HL-60 (cell line): ENCODE measurements at places on chromosomes 16 and 17.

DNA sequence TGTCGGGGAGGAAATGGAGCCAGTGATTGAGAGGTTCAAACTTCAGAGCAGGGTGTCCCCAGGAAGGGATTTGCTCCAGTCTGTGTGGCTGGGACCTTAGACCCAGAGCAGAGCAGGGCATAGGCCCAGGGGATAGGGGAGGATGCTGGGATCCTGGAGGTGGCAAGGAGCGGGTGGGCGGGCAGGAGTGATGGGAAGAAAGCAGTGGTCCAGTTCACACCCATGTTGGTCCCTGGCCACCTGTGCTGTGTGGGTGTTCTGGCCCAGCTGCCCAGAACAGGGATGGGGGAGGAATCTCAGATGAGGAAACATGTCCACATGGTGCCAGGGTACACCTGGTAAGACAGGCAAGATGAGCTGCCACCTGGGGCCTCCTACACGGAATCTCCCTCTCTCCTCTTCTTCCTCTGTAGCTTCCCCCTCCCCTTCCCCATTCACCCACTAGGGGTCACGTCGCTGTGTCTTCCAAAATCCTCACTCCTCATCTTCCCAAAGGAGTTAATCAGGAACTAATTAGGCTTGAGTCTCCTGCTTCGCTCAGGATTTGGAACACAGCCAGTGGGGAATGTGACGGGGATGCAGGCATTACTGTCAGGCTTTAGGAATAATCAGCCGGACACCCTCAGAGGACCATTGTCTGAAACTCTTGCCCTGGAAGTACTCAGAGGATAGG lies 2.3 kb downstream of the BEAN1 start:
- no peak for DNase-seq

DNA sequence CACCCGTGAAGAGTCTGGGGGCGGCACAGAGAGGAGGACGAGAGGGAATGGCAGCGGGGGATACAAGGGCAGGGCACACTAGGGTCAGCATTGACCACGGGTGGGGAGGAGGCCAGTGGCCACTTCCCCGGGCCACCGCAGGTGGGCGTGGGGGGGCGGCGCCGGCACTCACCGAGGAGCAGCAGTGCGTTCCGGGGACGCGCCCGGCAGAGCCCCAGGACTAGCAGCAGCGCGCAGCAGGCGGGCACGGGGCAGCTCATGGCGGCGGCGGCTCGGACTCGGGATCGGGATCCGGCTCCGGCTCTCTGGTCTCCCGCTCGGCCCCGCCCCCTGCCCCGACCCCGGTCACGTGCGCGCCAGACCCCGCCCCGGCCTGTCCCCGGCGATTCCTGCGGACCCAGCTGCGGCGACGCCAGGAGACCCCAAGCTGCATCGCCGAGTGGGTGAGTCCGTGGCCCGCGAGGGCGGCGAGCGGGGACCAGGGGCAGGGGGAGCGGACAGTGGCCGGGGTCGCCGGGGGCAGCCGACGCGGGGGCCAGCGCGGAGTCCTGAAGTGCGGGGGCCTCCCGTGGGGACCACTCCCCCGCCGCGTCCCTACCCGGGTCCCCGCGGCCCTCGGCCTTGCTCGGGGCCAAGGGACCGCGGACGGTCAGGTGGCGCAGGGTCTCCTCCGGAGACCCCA lies at the start of the genes SGSH and SLC26A11:
Gene SGSH (minus strand): TSS at position 280 of the 682 bp plus-strand sequence. CDS start 20 bp downstream, at position 260.
Gene SLC26A11 (plus strand): TSS at position 374 of the 682 bp plus-strand sequence. CDS start 1,134 bp downstream, outside the sequence.
- DNase-seq: no peak

GRCh38 chr17:58083491-58084316 lies 485 bp downstream of the DYNLL2 start:
- DNase-seq: peak; percentile 50

DNA sequence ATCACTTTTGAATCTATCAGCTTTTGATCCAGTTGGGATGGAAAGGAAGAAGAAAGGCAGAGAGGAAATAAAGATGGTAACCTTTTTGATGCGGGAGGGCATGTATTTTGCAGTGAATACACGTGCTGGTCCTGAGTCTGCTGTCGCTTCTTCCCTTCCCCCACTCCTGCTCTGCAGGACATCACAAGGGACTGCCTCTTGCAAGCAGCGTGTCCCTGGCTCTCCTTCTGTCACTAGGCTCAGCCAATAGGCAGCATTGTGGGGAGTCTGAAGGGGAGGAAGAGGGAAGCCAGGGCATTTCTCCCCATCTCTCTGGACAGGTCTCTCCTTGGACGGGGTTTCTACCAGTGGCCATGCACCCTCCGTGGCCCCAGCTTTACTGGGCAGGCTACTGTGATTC lies 15.7 kb upstream of the WFDC1 start:
- DNase-seq: no peak

DNA sequence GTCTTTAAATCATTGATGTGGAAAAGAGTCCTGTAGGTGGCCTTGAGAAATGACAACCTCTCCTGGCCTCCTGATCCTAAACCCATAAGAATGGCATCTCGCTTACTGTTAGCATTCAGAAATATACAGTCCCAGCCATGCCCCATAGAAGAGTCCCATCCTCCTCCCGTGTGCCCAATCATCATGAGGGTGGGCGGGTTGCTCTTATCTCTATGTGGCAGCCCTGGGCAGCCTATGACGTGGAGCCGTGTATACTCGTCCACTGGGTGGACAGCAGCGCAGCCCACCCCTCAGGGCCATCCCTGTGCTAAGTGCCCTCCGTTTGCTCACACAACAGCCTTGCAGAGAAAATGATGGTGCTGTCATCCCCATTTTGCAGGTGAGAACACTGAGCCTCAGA lies 105.3 kb downstream of the AMFR start:
- DNase-seq: no peak

GRCh38 chr17:39555368-39555767 lies 52.4 kb downstream of the NEUROD2 start:
- no peak for DNase-seq

DNA sequence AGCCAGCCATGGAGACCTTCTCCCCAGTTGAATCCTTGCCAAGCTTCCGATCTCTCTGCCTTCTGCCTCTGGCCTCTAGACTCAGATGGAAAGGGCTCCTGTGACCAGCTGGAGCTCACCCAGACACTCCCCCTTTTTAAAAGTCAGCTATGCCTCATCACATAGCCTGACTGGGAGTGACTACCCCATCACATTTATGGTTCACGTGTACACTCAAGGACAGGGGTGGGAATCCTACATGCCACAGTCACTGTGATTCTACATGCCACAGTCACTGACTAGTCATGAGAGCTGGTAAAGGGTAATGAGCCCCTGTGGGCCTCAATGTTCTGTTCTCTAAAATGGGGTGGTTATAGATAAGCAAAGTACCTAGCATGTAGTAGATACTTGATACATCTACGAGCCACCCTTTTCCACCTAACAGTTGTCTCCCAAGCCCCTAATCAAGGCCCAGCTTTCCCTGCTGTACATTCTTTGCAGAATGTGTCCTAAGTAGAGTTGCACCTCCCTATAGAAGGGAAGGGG lies 85.1 kb downstream of the RGS9 start:
- DNase-seq: no peak

- DNase-seq: no peak
These were observed 9.1 kb downstream of the TEKT3 start for GRCh38 chr17:15332338-15332737.

DNA sequence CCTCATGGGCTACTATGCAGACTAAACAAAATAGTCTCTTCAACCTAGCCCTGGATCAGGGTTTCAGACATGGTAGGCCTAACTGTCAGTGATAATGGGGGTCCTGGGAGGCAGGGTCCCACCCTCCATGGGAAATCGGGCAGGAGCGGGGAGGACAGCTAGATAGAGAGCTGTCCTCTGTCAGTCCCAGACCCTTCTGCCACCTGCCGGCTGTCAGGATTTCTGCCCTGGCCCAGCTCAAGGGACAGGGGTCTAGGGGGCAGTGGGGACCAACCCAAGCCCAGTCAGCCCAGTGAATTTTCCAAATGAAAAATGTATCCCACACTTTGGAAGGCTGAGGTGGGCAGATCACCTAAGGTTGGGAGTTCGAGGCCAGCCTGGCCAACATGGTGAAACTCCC lies 5.3 kb downstream of the CA7 start:
- no peak for DNase-seq

DNA sequence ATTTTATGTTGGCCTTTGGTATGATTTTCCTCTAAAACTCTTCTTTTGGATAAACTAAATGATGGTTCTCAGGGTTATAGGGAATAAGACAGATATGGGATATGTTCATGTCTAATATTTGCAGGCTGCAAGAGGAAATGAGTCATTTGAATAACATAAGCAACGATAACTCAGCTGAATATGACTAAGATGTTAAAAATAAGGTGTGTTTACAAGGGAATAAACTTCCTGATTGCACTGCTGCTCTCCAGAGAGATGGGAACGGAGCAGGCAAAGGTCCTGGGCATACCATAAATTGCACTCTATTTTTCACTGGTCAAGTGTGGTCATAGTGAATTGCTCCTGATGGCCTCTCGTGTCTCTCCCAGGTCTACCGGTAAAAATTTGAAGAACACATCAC lies 666.2 kb downstream of the TOX3 start:
- no peak for DNase-seq

- no peak for DNase-seq
These were observed 40.7 kb downstream of the SNX20 start for GRCh38 chr16:50640391-50640790.

GRCh38 chr17:82305727-82306300 lies 11.6 kb downstream of the CD7 start:
- DNase-seq: no peak

DNA sequence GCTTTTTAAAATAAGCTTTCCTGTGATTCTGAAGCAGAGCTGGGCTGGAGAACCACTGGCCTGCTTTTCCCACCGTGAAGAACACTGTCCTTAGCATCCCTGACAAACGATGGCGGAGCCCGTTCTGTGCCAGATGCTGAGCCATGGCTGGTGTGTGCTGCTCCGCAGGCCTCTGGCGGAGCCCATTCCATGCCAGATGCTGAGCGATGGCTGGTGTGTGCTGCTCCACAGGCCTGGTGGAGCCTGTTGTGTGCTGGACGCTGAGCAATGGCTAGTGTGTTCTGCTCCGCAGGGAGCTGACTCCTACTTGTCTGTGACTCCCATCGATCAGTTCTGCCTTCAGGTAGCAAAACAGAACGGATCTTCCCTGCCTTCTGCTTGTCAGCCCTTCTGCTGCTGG lies 4.3 kb downstream of the ENDOV start:
- no peak for DNase-seq

DNA sequence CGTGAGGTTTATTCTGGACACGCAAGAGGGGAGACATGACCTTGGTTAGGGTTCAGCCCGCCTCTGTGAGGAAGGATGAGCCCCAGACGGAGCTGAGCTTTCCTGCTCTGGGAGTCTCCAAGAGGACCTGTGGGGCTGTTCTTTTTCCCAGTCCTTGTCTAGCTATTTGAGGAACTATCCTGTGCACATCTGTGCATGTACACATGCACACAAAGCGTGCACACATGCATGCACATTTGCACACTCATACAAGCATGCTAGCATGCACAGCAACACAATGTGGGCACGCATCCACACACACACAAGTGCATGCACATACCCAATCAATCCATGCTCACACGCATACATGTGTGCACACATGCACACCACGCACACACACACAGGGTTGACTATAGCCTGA lies 40.4 kb downstream of the ABCC6 start:
- no peak for DNase-seq

- no peak for DNase-seq
These were observed 16.4 kb downstream of the FOXL1 start for GRCh38 chr16:86594721-86595120.

GRCh38 chr16:56347670-56348069 lies 77.7 kb downstream of the AMFR start:
- no peak for DNase-seq

DNA sequence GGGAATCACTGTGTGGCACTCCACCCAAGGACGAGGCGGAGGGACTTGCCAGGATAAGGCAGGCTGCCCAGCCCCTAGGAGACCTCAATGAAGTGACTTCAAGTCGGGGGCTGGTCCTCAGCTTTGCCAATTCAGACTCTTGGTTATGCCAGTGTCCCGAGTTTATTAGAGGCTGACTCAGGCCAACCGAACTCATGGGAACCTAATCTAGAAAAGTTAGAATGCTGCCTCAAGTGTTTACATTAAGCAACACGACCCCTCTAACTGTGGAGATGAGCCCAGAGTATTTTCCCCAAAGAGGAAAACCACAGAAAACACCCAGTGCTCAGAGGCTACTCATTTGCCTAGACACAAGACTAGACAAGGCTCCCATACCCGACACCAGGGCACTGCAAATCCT lies 1.1 kb upstream of the TEKT3 start:
- no peak for DNase-seq

DNA sequence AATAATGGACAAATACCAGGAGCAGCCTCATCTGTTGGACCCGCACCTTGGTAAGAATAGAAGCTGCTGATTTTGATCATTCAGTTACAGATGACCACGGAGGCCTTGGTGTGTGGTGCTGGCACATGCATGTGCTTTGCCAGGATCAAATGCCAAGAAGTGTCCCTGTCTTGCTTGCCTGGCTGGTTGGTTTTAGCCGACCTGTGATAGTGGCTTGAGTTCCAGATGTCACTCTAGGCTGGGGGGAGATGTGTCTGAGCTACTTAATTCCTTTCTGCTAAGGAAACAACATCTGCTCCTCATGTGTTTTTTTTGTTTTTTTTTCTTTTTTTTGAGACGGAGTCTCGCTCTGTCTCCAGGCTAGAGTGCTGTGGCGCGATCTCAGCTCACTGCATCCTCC lies 4.3 kb downstream of the TBCD start:
- DNase-seq: no peak

DNA sequence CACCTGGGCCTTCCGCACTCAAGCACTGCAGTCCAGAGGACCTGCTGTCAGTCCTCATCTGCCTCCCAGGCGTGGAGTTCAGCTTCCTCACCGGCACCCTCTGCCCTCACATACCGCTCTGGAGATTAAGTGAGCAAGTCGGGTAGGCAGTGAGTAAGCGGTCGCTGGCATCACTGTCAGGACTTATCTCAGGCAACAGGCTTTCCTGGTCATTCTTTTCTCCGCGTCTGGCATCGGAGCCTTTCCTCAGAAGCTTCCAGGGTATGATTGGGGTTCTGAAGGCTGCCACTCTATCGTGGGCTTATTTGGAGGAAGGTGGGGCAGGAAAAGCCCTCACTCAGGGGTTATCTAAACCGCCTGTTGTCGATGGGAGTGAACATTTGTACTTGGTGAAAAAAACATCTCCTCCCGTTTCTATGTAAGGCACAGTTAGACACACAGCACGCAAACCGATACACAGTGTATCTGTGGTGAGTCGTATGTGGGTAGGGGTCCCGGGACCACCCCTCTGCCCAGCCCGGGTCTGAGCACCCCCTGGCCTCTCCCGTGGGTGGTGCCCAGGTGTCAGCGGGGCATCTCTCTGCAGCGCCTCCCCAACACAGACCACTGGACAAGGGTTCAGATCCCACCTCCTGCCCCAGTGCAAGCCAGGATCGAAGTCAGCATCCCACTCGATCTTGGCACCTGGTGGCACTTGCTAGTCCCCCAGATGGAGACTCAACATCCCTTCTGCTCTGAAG lies 92.5 kb upstream of the PLCG2 start:
- DNase-seq: no peak
